ENCODE measurements at places on chromosomes 16 and 17.

DNA sequence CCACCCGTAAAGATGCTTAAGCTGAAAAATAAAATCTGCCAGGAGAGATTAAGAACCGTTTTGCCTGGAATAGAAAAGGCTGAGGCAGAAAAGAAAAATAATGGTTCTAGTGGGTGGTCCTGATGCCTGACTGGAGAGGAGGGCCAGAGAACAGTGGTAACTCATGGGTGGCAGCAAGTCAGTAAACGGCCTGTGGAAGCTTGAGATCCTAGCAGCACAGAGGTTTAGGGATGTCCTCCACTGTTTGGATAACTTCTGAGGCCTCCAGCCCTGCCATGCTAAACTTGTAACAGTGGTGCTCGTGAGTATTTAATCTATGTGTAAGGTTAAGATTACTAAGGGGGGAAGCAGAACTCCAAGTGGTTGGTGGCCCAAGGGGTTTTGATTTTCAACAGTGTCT is 21.2 kb upstream of the PHAF1 start:
- DNase-seq: no peak

GRCh38 chr16:87540072-87540896 is 47.5 kb upstream of the ZCCHC14 start:
- DNase-seq: no peak

- DNase-seq: no peak
Measured at GRCh38 chr16:72312828-72313227, 140.9 kb upstream of the PMFBP1 start.

- DNase-seq: no peak
Measured at GRCh38 chr17:61416211-61416539, 16.5 kb downstream of the TBX2 start.

All from kidney tubule cell (primary cell).